NCI-H2081 treated with DMSO at 0.1 percent for 48 hours (cell line): ENCODE measurements at places on chromosomes 16 and 17.

DNA sequence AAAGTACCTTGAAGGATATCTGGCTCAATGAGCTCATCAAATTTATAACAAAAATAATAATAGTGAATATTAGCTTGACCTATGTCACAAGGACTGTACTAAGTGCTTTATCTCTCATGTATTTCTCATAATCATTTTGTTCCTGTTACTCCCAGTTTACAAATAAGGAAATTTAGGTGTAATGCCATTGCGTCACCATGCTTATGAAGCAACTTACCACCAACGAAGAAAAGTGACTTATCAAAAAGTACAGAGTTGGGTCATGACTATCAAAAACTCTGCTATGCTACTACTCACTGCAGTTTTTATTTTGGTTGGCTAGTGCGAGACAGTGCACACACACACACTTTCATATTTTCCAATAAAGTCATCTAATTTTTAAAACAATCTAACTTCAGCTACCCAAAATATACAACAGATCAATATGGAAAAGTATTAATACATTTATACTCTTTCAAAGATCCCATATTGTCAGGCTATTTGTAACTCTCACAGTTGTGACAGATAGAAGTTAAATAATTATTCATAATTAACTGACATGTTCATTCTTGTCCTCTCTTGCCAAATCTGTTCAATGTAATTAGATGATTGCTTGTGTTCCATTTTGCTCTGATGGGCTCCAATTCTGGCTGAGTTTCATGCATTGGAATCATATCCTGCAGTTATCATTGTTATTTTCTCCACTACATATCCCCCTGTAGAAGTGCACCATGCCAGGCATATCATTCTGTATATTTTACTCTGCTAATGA lies 119.4 kb downstream of the KCNJ2 start:
- no peak for DNase-seq

- no peak for DNase-seq
Measured at GRCh38 chr17:51456942-51457341, 196.6 kb downstream of the UTP18 start.

DNA sequence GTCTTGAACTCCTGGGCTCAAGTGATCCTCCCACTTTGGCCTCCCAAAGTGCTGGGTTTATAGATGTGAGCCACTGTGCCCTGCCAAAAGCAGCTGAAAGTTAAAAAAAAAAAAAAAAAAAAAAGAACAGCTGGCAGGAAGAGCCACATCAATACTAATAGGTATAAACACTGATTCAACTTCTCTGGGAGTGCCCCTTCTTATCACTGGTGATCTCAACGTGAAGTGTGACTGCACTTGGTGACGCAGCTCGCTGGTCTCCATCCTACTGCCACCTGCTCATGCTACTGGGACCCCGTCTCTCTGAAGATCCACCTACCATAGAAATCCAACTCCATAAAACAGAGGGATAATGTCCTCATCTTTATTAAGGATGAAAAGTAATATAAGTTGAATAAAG lies 40.8 kb downstream of the RNF157 start:
- DNase-seq = no peak

DNA sequence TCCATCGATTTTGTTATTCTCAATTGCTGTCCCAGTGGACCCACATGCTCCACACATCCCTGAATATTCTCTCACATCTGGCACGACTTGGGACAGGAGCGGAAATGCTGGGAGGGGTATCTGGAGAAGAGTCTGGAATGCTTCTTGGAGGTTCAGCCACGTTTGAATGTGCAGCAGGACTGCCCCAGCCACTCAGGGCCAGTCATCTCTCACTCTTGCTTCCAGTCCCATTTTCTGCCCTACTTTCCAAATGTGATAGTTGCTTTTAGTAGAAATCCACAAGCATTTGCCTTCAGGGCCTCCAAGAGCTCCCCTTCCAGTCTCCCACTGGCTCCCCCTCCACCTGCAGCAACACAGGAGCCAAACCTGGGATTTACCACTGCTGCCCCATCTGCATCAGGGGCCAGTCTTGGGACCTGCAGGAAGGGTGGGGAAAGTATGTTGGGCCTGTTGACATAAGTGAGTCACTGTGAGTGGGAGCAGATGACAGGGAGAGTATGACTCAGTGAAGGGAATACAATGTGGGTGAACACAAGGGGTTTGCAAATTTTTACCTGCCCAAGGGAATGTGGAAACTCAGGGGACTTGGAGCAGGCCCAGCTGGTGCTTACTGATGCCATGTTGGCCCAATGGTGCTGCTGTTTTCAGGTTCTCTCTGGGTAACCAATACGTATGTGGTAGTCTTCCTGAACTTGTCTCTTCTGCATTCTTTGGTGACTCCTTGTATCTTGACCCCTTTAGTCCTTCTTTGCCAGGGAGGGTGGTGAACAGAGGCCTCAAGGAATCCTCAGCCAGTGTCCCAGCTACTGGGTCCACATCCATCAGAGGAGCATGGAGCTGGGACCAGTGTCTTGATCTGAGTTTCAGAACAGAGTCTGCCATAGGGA lies 78.8 kb upstream of the CRHR1 start:
- DNase-seq = no peak

GRCh38 chr17:79951361-79952264 lies 84.1 kb downstream of the TBC1D16 start:
- peak; percentile 14 for DNase-seq

DNA sequence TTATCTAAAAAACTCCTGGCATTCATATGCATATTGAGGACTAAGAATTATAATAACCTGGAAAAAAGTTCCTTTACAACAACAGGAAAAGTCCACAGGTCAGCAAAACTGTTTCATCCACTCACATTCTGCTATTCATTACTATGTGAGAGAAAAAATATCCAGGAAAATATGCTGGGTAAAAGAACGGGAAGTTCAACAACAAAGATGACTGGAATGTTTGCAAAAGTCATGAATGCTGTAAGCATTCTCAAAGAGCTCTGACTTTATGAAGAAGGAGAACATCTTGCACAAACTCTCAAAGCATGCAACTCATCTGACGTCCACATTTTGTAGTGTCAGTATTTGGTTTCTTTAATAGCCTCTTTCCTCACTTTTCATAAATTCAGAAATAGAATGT lies 56.9 kb upstream of the ALDH3A1 start:
- no peak for DNase-seq

DNA sequence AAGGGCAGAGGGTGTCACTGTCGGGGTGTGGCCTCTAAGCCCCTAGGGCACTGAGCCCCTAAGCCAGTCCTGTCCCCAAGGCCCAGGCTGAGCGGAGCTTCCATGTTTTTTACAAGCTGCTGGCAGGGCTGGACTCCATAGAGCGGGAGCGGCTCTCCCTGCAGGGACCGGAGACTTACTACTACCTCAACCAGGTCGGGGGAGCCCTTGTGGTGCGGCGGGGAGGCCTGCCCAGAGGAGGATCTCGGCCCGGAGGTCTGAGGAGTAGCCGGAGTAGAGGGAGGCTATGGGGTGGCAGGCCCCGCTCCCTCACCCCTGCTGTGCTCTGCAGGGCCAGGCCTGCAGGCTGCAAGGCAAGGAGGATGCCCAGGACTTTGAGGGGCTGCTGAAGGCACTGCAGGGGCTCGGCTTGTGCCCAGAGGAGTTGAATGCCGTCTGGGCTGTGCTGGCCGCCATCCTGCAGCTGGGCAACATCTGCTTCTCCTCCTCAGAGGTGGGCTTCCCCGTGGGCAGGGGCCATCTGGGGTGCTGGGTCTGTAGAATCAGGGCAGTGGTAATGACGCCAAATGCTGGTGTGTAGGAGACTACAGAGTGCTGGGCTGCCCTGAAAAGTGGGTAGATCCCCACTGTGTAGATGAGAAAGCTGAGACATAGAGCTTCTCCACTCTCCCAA lies 4.9 kb downstream of the MYO15B start:
- DNase-seq = no peak

- DNase-seq = no peak
Measured at GRCh38 chr17:70357190-70357589, 187.9 kb downstream of the KCNJ2 start.

DNA sequence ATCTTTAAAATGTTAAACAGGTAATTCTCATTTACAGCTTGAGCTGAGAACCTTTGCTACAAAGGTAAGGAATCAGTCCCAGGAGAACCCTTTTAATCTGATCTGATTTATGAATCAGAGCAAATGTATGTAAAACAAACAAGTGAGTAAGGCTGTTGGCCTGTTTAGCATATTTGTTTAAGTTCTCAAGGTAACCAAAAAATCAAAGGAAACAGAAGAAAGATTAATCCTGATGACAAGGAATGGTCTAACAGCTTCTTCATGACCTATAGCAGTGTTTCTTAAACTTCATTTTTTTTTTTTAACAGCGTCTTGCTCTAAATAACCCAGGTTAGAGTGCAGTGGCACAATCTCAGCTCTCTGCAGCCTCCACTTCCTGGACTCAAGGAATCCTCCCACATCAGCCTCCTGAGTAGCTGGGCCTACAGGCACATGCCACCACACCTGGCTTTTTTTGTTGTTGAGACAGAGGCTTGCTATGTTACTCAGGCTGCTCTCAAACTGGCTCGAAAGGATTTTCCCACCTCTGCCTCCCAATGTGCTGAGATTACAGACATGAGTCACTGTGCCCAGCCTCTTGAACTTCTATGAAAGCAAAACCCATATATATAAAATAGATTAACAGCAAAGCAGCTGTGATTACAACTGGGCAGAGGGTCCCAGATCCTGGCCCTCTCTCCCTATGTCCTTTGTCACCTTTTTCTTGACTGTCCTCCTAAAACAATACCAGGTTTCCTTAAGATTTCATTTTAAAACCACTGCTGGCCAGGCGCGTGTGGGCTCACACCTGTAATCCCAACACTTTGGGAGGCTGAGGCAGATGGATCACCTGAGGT lies 5.1 kb upstream of the JPT1 start:
- DNase-seq = no peak

DNA sequence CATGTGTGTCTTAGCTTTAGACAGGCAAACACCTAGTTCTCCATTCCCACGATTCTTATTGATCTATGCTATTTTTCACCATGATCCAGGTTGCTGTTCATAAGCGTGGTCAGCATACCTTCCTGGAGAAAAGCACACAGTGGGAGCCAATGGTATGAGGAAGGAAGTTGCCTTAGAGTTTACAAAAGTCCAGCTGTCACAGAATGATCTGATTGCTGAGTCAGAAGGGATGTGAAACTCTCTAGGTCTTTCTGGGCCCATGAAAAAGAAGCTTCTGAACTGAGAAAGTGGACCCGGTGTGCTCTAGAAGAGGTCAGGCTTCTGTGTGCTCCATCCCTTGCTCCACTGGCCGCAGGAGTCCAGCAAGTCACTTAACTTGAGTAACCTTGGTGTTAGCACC lies 71.0 kb upstream of the CCL1 start:
- DNase-seq = no peak

GRCh38 chr16:25040543-25040942 lies 25.4 kb upstream of the ARHGAP17 start:
- DNase-seq = no peak

- no peak for DNase-seq
Measured at GRCh38 chr16:57134982-57135381, 42.6 kb downstream of the CPNE2 start.

GRCh38 chr17:71937914-71938313 lies 182.9 kb upstream of the SOX9 start:
- DNase-seq = no peak

GRCh38 chr16:87305505-87306391 lies 11.4 kb downstream of the C16orf95 start:
- DNase-seq = no peak

- DNase-seq = no peak
Measured at GRCh38 chr16:30054451-30054850, 11.1 kb upstream of the ALDOA start.

- no peak for DNase-seq
Measured at GRCh38 chr16:4501071-4501478, 24.9 kb downstream of the HMOX2 start.

GRCh38 chr16:66853261-66854139 lies 9.3 kb downstream of the CA7 start:
- no peak for DNase-seq

DNA sequence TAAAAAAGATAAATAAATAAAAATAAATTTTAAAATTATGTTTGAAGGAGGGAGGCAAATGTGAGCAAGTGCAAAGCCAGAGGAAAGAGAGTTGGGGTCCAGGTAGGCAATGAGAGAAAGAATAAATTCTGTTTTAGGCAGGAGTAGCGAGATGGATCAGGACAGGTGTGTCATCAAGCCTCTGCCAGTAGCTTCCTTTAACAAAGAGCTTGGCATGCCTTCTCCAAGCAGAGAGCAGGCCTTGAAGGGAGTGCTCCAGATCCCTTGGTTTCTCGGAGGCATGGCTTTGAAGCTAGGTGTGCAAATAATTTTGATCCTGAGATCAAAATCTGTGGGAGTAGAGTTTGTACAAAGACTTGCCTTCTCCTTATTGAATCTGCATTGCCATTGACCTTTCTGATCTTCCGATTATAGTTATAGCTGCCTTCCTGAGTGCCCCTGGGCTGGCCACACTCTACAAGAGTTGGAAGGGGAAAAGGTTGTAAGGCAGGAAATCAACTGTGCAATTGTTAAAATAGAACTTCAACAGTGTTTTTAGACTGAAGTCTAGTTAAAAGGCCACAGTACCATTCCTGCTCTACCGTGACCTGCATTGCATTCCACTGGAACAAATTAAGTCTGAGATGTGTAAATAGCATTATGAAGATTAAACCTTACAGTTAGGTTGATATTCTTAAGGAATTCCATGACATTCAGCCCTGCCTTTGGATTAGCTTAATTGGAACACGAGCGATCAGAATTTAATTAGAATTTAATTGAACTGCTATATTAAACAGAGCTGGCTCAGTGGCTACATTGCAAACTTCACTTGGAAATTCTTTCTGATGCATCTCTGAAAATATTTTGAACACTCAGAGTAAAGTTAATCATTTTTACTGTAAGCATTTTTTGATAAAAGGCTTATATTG lies 33.7 kb downstream of the IQCK start:
- no peak for DNase-seq

- DNase-seq = no peak
Measured at GRCh38 chr17:58377661-58378060, 25.7 kb upstream of the SUPT4H1 start.

- no peak for DNase-seq
Measured at GRCh38 chr17:7884581-7885366, 3.8 kb upstream of the CHD3 start.

GRCh38 chr17:57406131-57406980 lies 150.0 kb downstream of the MSI2 start:
- DNase-seq = no peak

GRCh38 chr16:53480394-53480793 lies 22.6 kb downstream of the AKTIP start:
- no peak for DNase-seq

DNA sequence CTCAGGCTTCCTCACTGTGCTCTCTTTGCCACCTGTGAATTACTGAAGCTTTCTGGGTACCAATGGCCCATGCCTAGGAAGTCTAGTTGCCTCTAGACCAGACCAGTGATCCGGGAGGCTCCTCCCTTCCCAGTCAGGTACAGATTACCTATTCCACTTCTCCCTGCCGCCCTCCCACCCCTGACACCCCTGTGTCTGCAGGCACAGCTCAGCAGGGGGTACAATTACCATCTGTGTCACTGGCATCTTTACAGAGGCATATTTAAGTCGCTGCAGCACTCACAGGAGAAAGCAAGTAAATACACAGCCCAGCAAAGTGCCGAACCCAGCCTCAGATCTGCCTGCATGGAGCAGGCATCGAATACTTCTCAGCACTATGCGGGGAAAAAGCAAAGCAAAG lies 5.3 kb upstream of the WSCD1 start:
- no peak for DNase-seq

- no peak for DNase-seq
Measured at GRCh38 chr16:81599034-81599744, 154.6 kb downstream of the CMIP start.

- DNase-seq = no peak
Measured at GRCh38 chr17:79755591-79755990, 22.4 kb upstream of the CBX2 start.

- peak; percentile 31 for DNase-seq
Measured at GRCh38 chr17:54992797-54993639, 24.5 kb downstream of the STXBP4 start.
